ENCODE measurements at places on chromosomes 2 and 18.
A peak's percentile ranks its signal among the peaks of the same experiment; 100 is the strongest.

GRCh38 chr2:166651080-166651675, 157.1 kb upstream of the SCN7A start:
- DNase-seq, result no peak

DNA sequence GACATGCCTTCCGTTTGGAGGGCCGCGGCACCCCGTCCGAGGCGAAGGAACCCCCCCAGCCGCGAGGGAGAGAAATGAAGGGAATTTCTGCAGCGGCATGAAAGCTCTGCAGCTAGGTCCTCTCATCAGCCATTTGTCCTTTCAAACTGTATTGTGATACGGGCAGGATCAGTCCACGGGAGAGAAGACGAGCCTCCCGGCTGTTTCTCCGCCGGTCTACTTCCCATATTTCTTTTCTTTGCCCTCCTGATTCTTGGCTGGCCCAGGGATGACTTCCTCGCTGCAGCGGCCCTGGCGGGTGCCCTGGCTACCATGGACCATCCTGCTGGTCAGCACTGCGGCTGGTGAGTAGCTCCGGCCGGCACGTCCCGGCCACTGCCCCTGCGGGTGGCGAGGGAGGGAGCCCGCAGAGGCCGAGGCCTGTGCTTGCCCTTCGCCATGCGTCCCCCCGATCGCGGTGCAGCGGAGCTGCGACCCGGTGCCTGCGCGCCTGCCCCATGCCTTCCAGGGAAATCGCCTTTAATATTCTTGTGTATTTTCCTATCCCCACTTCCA, 1.2 kb downstream of the BMPR2 start:
- peak; percentile 21 for DNase-seq

DNA sequence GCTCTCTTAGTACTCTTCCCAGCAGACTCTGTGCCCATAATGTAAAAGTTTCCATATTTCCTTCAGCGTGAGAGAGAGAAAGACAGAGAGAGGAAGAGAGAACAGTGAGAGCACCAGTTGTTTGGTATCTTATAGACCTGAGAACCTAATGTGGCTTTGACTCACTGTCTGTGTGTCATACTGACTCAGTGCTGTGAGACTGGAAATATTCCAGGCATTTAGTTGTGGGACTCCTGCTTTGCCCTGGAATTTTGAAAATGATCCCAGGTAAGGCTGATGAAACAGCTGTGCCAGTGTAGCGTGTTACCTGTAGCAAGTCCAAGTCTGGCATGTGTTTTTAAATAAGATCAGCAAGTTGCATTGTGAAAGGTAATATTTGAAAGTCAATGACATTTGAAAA, 87.9 kb upstream of the KCNH7 start:
- no peak for DNase-seq

- DNase-seq, result no peak
Observed at GRCh38 chr2:157875641-157876065, 477 bp downstream of the ACVR1 start.

DNA sequence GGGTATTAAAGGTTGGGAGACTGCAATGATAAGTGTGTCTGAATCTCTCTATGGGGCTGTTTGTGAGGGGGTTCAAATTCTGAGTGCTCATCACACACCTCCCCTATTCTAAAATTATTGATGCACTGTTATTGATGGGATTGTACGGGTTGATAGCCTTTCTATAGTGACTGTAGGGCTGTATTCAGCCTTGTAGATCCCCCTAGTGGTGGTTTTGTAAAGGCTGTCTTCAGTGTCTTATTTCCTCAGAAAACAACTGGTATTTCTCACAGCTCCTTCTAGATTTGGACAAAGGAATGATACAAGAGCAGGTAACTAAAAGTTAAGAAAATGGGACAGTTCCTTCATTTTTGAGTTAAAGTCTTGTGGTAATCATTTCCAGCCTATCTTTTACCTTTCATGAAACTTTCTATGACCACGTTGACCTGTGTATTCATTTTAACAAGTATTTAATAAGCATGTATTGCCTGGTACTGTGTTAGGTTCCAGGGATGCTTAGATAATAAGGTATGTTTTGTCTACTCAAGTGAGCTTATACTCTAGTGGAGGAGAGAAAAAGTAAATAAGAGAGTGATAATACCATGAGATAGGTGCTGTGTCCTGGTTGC, 21.2 kb downstream of the SMAD4 start:
- no peak for DNase-seq

DNA sequence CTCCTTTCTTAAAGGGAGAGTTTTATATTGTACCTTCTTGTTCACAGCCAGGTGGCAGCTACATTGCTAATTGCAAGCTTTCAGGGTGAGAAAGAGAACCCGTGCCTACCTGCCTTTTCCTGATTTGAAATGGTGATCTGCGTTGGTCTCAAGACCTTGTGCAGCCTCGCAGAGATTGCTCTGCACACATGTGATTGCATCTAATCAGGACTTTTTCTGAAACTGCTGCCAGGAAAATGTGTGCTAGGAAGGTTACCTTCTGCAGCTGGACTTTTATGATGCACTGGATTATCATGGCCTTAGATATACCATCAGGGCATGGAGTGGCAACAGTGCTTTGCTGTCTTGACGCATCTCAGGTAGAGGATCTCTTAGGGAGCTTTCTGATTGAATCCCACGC, 45.1 kb downstream of the AGAP1 start:
- DNase-seq, result no peak

GRCh38 chr2:207530160-207531031, 634 bp downstream of the CREB1 start:
- DNase-seq, result peak; percentile 50

All from activated CD4-positive, alpha-beta T cell treated with anti-CD3 and anti-CD28 coated beads, Interleukin-2, amount 50 U/mL, for 48 hours (primary cell).